ENCODE measurements at places on chromosomes 12 and 14.

DNA sequence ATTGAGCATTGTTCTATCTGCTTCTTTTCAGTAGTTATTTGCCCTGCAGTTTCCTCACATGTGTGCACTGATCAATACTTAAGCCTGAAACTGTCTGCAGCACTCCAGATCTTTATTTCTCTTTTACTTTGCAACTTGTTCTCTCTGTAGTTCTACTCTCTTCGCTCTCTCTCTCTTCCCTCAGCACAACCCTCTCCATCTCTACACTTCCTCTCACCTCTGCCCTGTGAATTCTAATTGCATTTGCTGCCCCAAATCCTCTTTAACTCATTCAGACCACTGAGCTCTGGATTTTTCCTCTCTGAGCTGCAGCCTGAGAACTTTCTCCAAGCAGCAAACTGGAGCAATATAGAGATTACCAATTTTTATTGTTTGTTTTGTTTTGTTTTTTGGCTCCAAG is 1035.5 kb downstream of the FSCB start:
- DNase-seq: no peak

DNA sequence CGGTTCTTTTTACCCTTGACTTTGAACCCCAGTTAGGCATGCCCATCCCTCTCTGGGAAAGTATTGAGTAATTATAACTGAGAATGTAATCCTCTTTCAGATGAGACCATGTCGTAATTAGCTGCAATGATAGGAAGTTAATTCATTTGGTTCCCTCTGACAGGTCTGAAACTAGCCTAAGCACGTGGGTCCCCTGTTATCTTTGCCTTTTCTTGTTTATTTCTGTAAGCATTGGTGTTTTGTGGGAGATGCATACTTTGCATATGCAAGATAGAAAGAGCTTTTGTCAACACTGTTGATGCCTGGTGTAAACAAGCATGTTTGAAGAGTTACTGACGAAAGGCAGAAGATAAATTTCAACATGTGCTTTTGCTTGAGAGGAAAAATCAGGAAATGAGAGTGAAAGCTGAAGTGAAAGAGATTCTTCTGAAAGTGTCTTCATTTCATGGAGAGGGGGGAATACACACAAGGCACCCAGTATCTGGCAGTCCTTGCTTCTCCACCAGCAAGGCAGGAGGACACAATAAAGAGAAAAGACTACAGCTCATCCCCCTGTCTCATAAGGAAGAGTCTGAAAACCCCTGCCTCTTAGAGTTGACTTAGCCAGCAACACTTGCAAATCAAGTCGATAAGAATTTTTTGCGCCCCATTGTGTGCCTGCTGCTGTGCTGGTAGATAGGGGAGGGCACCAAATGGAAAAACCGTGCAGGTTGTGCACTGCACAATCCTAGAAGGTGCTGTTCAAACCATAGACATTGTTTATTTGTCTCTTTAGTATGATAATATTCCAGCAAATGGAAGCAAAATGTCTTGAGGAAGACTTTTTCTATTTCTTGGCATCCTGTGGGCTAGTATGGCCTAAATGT is 77.8 kb downstream of the SLC24A4 start:
- peak; percentile 15 for DNase-seq

DNA sequence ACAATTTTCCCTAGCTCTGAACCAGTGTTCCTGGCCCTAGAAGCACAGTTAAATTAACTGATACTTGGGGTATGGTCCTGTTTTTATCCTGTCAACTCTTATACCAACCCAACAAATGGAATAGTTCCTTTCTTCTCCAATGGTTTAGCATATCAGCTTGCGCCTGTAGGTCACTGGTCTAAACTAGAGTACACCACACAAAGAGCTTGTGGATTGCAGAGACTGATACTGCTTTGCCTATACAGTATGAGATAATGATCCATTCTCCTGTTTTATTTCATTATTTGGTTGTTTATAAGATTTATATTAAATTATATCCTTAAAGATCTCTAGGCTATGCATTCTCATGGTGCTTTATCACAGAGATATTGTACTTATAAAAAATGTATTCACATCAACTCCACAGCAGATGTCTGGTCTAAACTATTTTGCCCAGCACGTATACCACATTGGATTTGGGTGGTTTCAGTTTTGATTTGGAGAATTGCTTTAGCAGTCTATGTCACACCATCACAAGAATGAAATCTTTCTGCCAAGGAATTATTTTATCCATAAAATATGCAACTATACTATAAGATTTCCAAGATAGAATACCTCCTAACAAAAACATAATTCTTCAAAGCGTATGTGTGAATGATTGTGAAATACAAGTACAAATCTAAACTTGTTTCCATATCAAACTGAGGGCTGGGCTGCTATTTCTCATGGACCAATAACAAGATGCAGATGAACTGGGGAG is 142.1 kb downstream of the SLC16A7 start:
- DNase-seq: no peak

- DNase-seq: peak; percentile 40
Measured at GRCh38 chr12:127562816-127563215, 704.2 kb upstream of the TMEM132C start.

GRCh38 chr14:55084401-55085059 is 33.1 kb downstream of the MAPK1IP1L start:
- no peak for DNase-seq

DNA sequence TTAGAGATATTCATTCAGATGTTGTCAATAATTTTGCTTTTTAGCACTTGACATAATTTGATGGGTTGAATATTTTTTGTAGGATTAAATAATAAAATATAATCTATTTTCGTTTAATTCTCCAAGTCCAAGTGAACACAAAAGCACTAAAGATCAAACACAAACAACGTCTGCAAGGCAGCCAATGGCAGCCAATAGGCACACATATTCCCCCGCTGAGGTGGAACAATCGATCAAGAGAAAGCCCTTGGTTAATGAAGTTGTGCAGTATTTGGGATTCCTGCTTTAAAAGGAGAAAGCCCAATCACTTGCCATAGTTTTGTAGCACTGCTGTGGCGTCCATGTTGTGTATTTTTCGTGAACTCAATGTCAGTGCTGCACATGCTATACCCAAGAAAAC is 1.5 kb downstream of the DHRS7 start:
- DNase-seq: no peak

GRCh38 chr12:62899568-62900390 is 35.2 kb downstream of the PPM1H start:
- DNase-seq: no peak

- DNase-seq: no peak
Measured at GRCh38 chr12:71756054-71756690, 1.5 kb downstream of the RAB21 start.

DNA sequence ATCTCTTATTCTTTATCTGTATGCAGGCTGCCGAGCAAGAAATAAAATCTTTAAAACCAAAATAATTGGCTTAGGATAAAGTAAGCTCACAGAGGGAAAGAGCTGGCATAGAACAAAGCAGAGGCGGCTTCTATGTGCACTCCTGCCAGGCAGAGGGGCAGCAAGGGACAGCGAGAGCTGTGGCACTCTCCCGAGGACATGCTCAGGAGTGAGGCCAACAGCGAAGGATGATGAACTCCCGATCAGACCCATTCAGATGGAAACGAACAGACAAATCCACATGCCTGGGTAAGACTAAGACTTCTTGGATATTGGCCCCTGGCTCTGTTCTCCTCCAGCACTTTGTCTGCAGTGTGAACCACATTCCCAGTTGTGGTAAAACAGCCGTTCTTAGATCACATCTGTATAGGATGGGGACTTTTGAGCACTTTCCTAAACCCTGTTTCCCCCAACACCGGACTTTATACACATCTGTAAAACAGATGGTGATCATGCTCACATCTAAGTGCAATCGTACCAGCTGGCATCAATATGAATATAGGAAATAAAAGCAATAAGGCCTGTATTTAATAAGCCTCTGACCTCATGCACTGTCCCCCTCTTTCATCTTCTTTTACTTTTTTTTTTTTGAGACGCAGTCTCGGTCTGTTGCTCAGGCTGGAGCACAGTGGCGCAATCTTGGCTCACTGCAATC is 134.1 kb downstream of the PPM1H start:
- DNase-seq: no peak

GRCh38 chr12:62787611-62788010 is 147.3 kb downstream of the PPM1H start:
- DNase-seq: no peak

GRCh38 chr14:88063811-88064210 is 58.9 kb downstream of the GPR65 start:
- DNase-seq: no peak

DNA sequence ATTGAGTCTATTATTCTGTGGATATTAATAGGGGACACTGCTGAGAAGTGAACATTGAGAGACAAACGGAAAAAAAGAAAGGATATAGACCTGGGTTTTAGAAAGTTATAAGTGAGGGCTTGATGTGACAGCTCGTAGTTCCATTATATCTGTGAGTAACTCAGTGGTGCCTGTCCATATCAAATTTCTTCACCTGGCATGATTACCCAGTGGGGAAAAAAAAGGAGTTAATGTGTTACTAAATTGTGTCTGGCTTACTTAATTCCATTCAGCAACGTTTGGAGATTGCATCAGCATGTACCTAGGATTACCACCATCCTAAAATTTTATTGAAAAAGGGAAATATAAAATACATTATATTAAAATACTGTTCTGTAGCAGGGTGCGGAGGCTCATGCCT is 1249.9 kb downstream of the SLC16A7 start:
- DNase-seq: no peak

DNA sequence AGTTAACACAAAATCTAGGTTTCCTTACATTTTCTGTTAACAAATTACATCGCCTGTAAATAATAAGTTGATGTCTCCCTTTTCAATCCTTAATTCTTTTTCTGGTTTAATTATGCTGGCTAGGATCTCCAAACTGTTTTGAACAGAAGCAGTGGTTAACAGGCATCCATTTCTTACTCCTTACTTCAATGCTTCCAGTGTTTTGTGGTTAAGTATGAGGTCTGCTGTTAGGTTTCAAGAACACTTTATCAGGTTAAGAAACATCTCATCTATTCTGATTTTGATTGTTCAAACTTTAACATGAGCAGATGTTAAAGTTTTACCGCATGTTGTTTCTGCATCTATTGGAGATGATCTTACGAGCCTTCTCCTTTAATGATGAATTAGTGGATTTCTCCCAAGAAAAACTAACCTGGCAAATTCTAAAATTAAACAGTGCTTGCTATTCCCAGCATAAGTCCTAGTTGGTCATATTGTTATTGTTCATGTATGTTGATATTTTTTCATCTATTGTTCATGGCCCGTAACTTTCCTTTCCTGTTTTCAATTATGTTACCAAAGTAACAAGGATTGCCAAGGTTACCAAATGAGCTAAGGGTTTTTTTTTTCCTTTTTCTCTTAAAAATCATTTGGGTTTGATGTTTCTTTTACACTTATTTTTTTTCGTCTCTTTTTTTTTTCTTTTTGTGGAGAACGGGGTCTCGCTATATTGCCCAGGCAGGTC is 33.4 kb downstream of the POLE start:
- DNase-seq: no peak

DNA sequence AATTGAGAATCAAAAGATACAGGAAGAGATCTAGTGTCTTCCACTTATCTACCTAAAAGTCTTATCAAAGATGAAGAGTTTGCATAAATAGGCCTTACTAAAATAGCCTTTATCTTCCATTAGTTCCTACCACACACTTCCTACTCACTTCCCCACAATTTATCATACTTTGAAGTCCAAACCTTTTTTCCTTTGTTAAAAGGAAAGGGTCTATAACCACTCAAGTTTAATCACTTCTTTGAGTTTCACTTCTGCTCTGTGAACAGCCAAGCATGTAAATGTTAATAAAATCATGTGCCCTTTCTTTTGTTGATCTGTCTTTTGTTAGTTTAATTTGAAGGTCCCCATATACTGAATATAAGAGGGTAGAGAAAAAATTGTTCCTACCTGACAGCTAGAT is 114.5 kb downstream of the PHLDA1 start:
- peak; percentile 10 for DNase-seq

DNA sequence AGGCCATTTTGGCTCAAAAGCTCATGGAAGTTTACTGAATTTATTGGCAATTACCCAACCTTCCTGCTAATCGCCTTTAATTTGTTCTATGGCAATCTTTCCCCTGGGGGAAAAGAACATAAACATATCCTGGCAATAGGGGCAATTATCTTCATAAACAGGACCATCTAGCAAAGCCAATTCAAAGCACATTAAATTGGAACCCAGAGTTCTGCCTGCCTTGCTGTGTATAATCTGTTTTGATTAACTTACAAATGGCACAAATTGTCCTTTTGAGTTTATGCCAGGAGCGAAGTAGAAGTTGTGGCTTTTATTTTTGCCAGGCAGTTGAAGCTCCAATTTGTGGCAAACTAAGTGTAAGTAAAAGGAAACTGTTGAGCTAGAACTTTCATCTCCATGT is 68.6 kb downstream of the C12orf50 start:
- no peak for DNase-seq

DNA sequence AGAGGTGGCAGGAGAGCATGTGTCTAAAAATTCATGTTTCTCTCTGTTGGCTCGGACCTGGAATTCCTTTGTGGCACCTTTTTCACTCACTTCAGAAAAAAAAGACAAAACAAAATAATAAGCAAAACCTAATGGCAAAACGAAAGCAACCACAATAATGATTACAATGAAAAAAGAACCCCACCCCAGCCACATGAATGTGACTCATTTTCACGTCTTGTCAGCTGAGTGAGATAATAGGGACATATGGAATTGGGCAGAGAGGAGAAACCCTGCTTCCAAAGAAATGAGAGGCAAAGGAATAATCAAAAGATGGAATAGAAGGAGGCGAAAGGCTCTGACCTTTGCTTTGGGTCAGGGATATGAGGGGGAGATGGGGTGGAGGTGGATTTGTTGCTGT is 143.4 kb downstream of the SLC8A3 start:
- DNase-seq: no peak

GRCh38 chr12:22828066-22828465 is 203.1 kb downstream of the ETNK1 start:
- no peak for DNase-seq

All from RPMI8226 (cell line).